ENCODE measurements at places on chromosomes 5 and 9.

DNA sequence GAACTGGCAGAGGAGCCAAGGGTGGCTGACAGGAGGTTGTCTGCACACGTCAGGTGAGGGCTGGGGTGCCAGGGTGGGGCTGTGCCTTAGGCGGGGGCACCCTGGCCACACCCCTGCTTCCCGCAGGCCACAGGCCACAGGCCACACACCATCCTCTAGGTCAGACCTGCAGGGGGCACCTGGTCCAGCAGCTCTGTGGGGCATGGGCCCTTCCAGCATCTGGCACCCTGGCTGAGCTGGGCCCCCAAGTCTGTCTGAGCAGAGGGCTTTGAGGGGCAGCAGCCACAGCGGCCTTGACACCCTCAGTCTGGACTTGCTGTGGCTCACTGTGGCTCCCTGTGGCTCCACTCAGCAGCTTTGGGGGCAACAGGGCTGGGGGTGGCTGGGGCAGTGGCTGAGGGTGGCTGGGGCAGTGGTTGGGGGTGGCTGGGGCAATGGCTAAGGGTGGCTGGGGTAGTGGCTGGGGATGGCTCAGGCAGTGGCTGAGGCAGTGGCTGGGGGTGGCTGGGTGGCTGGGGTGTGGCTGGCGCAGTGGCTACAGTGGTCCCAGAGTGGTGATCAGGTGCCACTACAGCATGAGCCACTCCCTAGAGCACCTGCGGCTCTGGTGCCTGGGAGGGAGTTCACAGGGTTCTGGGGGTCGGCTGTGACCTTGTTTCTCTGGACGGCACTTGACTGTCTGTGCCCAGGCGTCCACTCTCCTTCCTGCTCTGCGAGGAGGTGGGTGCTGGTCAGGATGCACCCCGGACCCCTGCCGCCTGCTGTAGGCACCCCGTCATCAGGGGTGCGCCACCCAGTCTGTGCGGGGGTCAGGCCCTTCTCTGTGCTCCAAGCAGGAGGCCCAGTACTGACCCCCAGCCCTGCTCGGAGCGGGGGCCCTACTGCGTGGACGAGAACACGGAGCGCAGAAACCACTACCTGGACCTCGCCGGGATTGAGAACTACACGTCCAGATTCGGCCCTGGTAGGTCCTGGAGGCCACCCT is 27.1 kb downstream of the NKD2 start:
- no peak for DNase-seq

- DNase-seq = no peak
Measured at GRCh38 chr5:88923623-88924329, 40.8 kb upstream of the MEF2C start.

GRCh38 chr5:150422075-150422474 is 9.4 kb upstream of the CD74 start:
- DNase-seq = no peak

DNA sequence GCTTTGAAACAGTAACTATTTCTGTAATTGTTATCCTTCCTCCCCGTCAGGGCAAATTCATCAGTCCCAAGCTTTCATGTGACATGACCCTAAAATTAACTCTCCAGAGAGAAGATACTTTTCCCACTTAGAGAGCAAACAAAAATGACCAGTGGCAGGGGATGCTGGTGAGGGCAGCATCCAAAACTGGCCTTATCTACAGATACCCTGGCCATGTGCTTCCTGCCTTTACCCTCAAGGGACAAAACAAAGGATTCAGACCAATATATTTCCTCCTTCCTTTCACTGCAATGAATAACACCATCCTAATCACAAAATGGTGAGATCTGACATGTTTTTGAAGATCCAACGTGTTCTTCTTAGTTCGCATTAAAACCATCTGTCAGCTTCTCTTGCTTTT is 267.2 kb downstream of the MAN2A1 start:
- peak; percentile 20 for DNase-seq

DNA sequence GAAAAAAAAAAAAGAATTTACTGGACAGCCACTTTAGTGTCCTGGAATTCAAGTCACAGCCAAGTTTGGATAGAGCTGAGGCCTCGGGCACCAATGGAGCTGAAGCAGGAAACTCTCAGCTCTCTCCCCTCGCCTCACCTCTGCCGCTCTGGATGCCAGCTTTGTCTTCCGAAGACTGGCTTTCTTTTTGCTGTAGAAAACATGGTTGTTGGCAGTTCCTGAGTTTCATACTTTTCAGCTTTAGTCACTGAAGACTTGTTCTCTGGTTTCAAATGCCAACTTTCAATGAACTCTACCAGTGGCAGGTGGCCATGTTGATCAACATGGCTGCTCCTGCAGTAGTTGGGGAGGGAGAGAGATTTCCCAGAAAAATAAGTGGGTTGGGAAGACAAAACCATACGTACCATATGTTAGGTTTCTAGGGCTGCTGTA is 142.2 kb downstream of the SNX18 start:
- no peak for DNase-seq

- no peak for DNase-seq
Measured at GRCh38 chr5:126967808-126968466, 62.4 kb downstream of the MARCHF3 start.

GRCh38 chr9:127723444-127723843 is 7.6 kb downstream of the TTC16 start:
- DNase-seq = no peak

DNA sequence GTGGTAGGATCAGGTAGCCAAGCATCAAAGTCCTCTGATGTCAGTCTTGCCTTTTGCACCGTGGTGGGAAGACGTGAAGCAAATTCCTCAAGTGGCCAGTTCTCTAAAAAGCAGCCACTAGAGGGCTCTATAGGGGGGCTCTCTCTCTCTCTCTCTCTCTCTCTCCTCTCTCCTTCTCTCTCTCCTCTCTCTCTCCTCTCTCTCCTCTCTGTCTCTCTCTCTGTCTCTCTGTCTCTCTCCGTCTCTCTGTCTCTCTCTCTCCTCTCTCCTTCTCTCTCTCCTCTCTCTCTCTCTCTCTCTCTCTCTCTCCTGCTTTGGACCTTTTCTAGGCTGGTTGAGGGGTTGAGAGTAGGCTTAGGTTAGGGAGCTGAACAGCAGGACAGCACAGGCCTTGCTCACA is 13.9 kb upstream of the OSMR start:
- peak; percentile 37 for DNase-seq

GRCh38 chr5:133830911-133831310 is 137.5 kb downstream of the C5orf15 start:
- DNase-seq = no peak

- DNase-seq = no peak
Measured at GRCh38 chr5:60943624-60944023, 1.2 kb downstream of the ERCC8 start.

DNA sequence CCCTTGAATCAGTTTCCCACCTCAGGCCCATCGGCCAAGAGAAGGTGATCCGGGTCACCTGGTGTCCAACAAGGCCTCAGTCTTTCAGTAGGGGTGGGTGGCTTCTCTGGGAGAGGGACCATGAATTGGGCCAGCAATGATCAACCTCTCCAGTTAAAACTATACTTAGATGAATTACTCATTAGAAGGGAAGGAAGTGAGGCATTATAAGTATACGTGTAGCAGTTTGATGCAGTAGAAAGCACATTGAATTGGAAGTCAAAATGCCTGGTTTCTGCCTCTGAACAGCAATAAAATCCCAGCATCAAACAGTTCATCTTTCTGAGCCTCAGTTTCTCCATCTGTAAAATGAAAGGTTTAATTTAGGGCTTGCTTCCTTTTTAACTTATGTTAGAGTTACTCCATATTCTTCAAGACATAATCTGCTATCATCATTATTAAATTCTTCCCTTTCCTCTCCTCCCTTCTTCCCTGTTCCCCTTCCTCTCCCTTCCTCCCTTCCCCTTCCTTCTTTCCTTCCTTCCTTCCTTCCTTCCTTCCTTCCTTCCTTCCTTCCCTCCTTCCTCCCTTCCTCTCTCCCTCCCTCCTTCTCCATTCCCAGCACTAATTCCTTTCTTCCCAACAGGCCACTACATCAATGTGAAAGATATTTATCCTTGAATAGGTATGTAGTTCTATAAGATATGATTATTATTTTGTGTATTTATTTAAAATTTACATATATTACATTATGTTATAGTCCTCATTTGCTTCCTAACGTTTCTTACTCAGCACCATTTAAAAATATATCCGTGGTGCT is 18.6 kb upstream of the TMEM174 start:
- DNase-seq = no peak

DNA sequence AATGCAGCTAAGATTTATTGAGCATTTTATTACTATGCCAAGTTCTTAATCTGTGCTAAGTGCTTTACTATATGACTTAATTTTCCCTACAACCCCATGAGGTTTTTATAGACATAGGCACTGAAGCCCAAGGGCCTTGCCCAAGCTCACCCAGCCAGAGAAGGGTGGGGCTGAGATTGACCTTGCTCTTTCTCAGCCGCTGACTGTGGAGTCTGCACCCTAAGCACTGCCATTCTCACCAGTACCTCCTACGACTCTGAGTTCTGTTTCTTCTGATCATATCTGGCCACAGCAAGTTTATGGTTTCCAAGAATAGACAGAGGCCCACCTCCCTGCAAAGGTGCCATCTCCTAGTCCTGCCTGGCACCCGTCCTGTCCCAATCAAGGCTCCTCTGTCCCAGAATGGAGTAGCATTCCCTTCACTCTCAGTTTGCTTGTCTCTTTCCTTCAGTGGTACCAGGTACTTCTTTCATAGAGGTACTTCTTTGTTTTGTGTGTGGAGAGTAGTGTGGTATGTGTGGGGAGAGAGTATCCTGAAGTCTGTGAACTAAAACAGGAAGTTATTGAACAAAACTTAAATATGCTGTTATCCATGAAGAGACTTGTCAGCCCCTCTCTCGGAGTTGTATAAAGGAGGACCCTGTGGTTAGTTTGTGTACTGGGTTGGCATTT is 42.6 kb downstream of the CSF1R start:
- DNase-seq = no peak

DNA sequence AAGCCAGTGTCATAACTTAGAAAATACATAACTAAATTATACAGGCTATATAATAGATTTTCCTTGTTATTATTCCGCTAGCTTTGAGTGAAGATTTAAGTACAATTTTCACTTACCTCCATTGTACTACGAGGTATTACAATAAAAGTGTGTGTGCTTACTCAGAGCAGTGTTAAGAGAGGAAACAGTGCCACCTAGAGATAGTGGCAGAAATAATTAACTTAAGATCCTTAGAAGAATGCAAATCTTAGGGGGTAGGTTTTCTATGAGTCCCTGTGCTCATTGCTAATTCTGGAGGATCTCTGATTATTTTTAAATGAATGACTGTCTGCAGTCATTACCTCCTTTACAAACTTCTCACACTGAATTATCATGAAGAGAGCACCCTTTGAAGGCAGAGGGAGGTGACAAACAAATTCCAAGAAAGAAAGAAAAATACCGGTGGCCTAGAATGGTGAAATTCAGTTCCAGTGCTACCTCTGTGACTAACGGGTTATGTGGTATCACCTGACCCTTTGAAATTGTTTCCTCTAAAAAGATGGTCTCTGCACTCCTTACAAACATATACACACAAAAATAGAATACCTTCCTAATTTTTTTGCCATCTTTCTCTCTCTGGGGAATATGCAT is 379.8 kb downstream of the TRIM36 start:
- DNase-seq = no peak

- DNase-seq = no peak
Measured at GRCh38 chr5:133729800-133730199, 117.5 kb upstream of the FSTL4 start.

- no peak for DNase-seq
Measured at GRCh38 chr5:140227046-140227445, 52.1 kb downstream of the CYSTM1 start.

GRCh38 chr5:85441156-85441555 is 1056.5 kb upstream of the EDIL3 start:
- no peak for DNase-seq

- no peak for DNase-seq
Measured at GRCh38 chr9:34087370-34087769, 38.7 kb upstream of the UBAP2 start.

- no peak for DNase-seq
Measured at GRCh38 chr5:501105-501830, 23.0 kb downstream of the SLC9A3 start.

DNA sequence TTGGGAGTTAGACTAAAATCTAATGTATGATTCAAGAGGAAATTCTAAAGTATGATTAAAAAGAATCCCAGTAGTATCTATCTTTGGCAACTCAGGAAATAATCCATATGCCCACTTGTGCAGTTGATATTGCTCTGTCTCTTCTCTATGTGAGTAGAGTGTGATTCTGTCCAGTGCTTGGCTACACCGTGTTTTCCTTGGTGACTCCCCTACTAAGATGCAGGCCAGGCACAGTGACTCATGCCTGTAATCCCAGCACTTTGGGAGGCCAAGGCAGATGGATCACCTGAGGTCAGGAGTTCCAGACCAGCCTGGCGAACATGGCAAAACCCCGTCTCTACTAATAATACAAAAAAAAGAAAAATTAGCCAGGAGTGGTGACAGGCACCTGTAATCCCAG is 495.4 kb downstream of the MAT2B start:
- DNase-seq = no peak

DNA sequence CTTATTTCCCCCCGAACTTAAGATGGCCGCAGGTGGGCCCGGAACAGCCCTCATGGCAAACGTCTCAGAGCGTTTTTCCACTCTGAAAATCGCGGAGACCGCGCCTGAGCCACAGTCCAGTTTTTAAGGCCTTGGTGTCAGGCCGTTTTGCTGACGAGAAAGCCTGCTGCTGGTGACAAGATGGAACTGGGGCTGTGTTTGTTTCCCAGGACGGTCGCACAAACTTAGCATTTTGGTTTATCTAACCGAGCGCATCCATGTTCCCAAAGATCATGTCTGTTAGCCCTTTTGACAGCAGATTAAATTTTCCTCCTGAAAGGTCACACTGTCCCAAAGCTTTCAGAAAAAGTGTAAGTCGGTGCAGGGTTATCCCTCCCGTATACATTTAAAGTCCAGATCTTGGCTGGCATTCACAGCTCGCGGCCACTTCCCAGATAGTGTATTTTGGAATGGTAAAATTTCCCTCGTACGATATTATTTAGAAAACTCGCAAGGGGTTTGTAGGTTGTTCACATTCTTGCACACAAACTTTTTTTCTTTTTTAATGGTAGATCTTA is 812 bp downstream of the SREK1 start:
- no peak for DNase-seq

- no peak for DNase-seq
Measured at GRCh38 chr9:8287501-8287900, 487.9 kb upstream of the DMAC1 start.

- no peak for DNase-seq
Measured at GRCh38 chr5:115686738-115687074, 60.9 kb upstream of the TMED7 start.

GRCh38 chr5:14357851-14358250 is 214.7 kb downstream of the TRIO start:
- DNase-seq = peak; percentile 59

- DNase-seq = no peak
Measured at GRCh38 chr5:148793261-148793660, 33.1 kb upstream of the ADRB2 start.

GRCh38 chr5:93635991-93636390 is 53.0 kb downstream of the NR2F1 start:
- DNase-seq = no peak

- no peak for DNase-seq
Measured at GRCh38 chr5:147689426-147689825, 93.1 kb downstream of the JAKMIP2 start.

- DNase-seq = no peak
Measured at GRCh38 chr5:102216678-102217077, 79.4 kb downstream of the SLCO4C1 start.

- DNase-seq = no peak
Measured at GRCh38 chr9:109519366-109519765, 21.3 kb upstream of the PTPN3 start.

GRCh38 chr5:167771571-167771970 is 519.9 kb upstream of the WWC1 start:
- DNase-seq = no peak

GRCh38 chr5:1118738-1119137 is 6.9 kb upstream of the SLC12A7 start:
- DNase-seq = no peak
